ENCODE measurements at places on chromosomes 5 and 9.

- DNase-seq, result no peak
Observed at GRCh38 chr5:2173151-2173834, 290.6 kb upstream of the IRX4 start.

DNA sequence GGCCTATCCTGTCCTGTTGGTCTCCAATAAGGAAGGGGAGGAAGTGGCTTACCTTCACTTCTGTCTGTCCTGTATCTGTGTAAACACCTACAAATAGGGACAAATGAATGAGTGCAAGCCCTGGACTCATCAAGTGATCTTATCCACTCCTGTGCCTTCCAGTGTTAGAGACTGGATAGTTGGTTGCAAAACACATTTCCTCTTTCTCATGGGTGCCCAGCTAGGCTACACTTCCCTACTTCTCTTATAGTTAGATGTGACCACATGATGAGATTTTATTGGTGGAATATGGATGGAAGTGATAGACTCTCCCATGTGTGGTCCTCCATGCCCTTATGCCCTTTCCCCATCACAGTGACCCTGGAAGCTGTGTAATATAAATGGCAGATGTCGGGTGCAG is 16.9 kb upstream of the PFDN1 start:
- no peak for DNase-seq

DNA sequence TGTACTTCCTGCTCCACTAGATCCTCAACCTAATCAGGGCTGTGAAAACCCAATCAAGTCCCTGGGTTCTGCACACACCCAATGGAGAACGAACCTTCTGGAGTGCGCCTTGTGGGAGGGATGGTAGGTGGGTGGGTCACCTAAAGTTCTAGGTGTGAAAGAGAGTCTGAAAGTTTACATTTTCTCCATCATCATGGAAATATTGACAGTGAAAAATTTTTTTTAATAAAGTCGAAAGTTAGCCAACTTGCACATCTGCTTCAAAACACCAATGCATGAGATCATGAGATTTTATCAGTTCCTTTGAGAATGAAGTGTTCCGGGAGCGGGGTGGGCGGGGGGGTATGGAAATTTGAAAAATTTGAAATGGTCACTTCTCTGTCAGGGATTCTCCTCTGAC is 21.7 kb downstream of the TAF11L14 start:
- DNase-seq, result no peak

DNA sequence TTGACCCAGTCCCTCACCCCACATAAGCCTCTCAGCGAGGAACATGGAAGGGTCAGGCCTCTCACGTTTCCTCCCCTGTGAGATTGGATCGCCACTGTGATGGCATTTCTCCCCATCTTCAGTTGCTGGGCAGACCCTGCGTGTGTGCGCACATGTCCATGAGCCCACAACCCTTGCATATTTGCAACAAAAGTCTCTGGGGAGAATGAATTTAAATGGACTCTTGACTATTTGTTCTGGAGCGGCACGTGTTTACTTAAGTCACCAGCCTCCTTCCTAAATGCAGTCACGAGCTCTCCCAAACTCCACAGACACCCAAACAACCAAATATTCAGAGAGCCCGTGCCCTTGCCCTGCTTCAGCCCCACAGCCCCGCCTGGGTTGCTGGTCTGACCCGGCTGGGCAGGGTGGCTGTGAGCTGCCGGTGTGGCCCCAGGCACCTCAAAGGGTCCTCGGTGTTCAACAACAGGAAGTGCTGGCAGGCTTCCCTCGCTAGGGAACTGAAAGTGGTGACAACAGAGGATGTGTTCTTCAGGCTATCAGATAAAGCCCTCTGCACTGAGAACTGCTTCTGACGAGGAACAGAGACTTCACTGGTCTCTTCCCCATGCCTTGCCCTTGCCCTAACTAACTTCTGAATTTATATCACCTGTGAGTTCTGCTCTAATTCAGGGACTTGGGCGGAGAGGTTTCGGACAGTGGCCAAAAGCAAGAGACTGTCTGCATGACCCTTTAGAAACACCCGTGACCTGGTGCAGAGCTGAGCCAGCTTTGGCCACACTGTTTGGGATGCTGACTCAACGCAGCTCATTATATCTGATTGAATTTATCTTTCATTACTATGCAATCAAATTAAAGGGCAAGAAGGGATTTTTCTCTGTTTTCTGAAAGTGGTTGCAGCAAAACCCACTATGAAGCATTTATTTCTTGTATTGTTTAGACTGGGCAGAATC is 19.2 kb upstream of the CD180 start:
- no peak for DNase-seq

DNA sequence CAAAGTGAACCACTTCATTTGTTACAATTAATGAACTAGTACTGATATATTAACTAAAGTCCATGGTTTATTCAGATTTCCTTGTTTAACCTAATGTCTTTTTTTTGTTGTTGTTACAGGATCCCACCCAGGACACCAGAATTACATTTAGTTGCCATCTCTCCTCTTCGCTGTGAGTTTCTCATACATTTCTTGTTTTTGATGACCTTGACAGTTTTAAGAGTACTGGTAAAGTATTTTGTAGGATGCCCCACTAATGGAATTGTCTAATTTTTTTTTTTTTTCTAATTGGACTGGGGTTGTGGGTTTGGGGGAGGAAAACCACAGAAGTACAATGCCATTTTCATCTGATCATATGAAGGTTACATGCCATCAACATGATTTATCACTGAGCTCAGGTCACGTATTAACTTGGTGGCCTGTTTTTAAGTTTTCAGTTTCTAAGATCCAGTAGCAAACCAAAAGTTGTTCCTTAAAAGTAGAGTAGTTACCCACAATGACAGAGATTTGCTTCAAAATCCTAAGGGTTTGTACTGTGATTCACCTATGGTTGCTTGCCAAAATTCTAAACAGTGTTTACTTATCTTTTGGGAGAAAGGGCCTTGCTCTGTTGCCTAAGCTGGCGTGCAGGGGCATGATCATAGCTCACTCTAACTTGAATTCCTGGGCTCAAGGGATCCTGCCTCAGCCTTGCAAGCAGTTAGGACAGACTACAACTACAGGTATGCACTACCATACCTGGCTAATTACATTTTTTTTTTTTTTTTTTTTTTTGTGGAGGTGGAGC is 4.5 kb upstream of the OTULIN start:
- DNase-seq, result no peak

- DNase-seq, result no peak
Observed at GRCh38 chr9:99040251-99040900, 64.5 kb upstream of the TGFBR1 start.
